ENCODE measurements at places on chromosomes 5 and 9.

DNA sequence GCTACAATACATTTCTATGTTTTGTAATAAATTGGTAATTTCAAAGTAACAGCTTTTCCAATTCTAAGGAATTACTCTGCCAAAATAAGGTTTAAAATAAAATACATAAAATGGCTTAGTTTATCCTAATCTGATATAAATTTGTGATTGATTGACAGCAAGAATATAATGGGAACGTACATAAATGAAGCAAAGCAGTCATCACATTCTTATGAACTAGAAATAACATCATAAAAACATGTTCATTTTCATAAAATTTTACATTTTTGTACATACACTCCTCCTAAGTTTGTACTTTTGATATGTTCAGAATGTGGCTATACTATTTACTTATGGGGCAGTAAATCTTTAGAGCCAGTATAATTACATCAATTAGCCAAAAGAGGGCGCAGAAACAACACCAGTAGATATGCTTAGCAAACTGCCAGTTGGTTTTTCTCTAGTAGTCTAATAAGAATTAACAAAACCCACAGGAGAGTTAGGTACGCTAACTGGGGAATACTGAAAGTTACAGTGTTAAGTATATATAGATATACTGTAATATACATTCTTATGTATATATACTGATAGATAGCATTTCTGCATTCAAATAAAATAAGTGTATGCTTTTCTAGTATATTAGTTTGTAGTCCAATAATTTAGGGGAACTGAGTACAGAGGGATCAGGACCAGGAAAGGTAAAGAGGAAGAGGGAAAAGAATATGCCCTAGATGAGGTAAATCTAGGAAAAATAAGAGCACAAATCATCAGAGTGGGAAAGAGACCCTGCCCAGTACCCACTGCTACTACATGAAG lies 76.8 kb downstream of the ZDHHC21 start:
- no peak for DNase-seq

DNA sequence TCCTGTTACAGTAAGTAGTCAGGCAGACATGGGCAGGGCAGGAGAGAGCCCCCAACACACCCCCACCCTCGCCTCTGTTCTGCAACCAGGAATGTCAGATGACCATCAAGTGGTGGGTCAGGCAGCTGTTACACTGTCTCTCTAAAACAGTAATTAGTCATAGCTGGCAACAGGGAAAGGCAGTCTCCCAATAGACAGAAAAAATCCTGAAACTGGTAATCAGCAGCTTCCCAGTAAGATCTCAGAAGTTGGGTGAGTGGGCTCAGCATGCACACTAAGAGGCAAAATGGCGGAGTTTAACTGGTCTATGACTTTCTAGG lies 90.2 kb downstream of the C5orf15 start:
- no peak for DNase-seq

DNA sequence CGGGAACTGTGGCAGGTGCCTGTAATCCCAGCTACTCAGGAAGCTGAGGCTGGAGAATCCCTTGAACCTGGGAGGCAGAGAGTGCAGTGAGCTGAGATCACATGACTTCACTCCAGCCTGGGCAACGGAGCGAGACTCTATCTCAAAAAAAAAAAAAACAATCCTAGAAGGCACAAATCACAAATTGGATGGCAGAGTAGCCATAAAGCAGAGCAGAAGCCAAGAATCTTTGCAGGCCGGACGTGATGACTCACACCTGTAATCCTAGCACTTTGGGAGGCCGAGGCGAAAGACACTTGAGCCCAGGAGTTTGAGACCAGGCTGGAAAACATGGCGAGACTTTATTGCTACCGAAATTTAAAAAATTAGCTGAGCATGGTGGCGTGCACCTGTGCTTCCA lies 9.2 kb upstream of the FUBP3 start:
- no peak for DNase-seq

- DNase-seq: no peak
These were observed 69.4 kb downstream of the RAPGEF1 start for GRCh38 chr9:131670247-131671132.

- no peak for DNase-seq
These were observed 118.6 kb upstream of the MAST4 start for GRCh38 chr5:66477596-66477995.

DNA sequence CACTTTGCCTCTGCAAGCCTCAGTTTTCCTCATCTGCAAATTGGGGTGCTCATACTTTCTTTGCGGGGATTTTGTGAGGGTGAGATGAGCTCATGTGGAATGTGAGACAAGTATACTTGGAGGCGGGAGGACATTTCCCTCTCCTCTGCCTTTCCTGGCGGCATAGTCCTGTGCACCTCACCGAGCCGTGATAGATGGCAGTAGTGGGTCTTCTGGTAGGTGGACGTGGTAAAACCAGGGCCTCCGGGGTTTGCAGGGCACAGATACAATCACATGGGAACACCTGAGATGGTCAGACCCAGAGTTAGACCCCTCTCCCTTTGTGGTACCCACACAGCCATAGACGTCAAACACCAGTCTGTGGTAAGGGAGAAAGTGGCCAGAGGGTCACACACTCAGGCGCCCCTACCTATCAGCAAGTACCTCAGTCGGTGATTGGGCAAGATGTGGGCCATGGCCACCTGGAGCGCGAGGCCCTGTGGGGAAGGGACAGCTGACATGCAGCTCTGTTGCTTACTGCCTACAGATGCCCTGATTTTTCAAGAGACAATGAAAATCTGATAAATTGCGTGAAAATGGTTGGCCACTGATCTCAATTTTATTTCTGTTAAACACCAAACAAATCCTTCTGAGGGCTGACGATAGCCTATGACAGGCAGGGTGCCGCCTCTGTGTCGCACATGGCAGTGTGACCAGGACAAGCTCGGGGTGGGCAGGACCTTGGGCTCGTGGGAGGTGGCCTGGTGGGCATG lies 9.9 kb downstream of the ERGIC1 start:
- no peak for DNase-seq

- no peak for DNase-seq
These were observed 38.8 kb upstream of the CCDC112 start for GRCh38 chr5:115335301-115335700.

Data from GOT3 (cell line).